Effector memory CD4-positive, alpha-beta T cell (primary cell): ENCODE measurements at places on chromosomes 12 and 14.
A peak's percentile ranks its signal among the peaks of the same experiment; 100 is the strongest.

DNA sequence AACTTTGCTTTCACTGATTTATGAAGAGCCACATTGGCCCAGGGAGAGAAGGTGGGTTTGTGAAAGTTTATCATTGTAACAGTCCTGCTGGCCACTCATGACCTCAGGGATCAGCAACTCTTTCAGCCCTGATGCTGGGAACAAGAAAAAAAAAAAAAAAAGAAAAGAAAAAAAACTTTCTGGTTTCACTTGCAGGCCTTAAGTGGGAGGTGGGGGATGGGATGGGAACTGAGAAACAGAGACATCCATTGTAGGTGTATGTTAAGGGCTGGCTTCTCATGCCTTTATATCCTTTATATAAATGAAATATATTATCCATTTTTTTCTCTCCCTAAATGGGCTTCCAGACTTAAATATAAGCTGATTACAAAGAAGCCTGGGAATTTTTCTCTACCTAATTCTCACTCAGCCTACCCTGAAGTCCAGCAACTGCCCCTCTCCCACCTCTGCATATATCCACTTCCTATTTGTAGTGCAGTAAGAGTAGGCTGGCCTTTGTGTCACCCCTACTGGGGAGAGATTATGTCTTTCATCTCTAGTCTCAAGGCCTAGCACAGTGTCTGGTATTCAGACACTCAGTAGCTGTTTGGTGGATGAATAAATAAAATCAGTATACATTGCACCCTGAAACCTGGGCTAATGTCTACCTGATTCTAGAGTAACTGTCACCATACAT lies 187.1 kb downstream of the KICS2 start:
- H3K27me3 ChIP-seq: no peaks in the 10 kb centered on the region
- H3K27ac ChIP-seq: no peak overlapping the region
- H3K36me3 ChIP-seq: no peaks in the 10 kb centered on the region
- no peak for DNase-seq

- no peaks in the 10 kb centered on the region for H3K36me3 ChIP-seq
- no peak for DNase-seq
- H3K27me3 ChIP-seq: no peaks in the 10 kb centered on the region
- H3K4me1 ChIP-seq: no peaks in the 10 kb centered on the region
- no peak overlapping the region for H3K27ac ChIP-seq
These were observed 841.1 kb downstream of the NRXN3 start for GRCh38 chr14:79011091-79011919.

GRCh38 chr14:22579236-22579635 lies 9.8 kb downstream of the DAD1 start:
- peaks cover 7% of the 10 kb centered on the region for H3K36me3 ChIP-seq
- H3K27ac ChIP-seq: no peak overlapping the region
- H3K4me1 ChIP-seq: peaks cover 6% of the 10 kb centered on the region
- no peaks in the 10 kb centered on the region for H3K27me3 ChIP-seq
- no peak overlapping the region for H3K4me3 ChIP-seq

DNA sequence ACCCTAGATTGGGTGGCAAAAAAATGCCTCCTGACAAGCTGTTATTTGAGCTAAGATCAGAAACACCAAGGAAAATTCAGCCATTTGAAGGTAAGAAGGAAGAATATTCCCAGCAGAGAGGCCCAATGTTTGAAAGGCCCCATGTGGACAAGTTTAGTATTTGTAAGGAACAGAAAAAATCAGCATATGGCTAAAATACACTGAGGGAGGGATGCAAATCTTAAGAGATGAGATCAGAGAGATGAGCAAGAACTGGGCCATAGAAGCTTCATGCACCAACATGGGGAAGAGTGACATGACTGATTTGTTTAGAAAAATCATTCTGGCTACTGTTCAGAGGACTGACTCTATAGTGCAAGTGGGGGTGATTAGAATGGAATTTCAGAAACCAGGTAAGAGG lies 496.8 kb upstream of the SOX5 start:
- no peak overlapping the region for H3K27ac ChIP-seq
- no peak for DNase-seq
- no peaks in the 10 kb centered on the region for H3K36me3 ChIP-seq
- no peaks in the 10 kb centered on the region for H3K4me1 ChIP-seq
- no peak overlapping the region for H3K4me3 ChIP-seq
- no peaks in the 10 kb centered on the region for H3K27me3 ChIP-seq

DNA sequence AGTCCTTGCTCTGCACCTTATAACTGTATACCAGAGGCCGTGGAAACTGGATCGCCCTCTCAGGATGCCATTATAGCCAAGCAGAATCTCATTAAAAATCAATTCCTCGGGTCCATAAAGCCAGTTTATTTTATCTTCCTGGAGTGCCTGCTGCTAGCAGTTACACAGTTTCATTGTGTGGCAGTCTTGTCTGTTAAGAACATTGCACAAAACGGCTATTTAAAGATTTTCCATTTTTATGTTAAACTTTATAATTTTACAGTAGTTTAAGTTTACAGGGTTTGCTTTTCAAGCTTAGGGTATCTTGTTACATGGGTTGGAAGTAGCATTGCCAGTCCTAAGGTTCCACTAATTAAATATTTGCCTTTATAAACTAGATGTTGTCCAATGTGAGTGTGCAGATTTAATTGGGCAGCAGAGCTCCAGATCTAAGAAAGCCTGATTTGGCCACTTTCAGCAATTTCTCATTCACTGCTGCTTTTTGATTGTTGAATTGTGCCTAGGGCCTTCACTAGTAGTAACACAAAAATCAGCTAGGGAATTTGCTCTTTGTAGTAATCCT lies 17.0 kb downstream of the TMEM30B start:
- no peaks in the 10 kb centered on the region for H3K4me1 ChIP-seq
- H3K27me3 ChIP-seq: no peaks in the 10 kb centered on the region
- H3K36me3 ChIP-seq: no peaks in the 10 kb centered on the region
- no peak overlapping the region for H3K4me3 ChIP-seq
- no peak for DNase-seq

- no peaks in the 10 kb centered on the region for H3K27me3 ChIP-seq
- peaks cover 41% of the 10 kb centered on the region for H3K4me1 ChIP-seq
- DNase-seq: no peak
- no peaks in the 10 kb centered on the region for H3K36me3 ChIP-seq
- no peak overlapping the region for H3K27ac ChIP-seq
- H3K4me3 ChIP-seq: no peak overlapping the region
These were observed 1128.4 kb downstream of the BCL11B start for GRCh38 chr14:98143566-98143965.

DNA sequence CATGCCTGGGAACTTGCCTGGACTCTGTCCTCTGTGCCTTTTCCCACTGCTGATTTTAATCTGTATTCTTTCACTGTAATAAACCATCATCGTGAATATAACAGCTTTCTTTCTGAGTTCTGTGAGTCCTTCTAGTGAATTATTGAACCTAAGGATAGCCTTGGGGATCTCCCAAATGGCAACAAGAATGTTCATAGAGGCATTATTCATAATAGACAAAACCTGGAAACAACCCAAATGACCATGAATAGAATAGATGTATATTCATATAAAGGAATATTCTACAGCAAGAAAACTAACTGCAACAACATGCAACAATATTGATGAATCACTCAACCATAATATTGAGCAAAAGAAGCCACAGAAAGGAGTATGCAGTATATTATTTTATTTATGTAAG lies 44.7 kb upstream of the CEP83 start:
- no peak overlapping the region for H3K4me3 ChIP-seq
- H3K36me3 ChIP-seq: no peaks in the 10 kb centered on the region
- no peaks in the 10 kb centered on the region for H3K27me3 ChIP-seq
- H3K27ac ChIP-seq: no peak overlapping the region

DNA sequence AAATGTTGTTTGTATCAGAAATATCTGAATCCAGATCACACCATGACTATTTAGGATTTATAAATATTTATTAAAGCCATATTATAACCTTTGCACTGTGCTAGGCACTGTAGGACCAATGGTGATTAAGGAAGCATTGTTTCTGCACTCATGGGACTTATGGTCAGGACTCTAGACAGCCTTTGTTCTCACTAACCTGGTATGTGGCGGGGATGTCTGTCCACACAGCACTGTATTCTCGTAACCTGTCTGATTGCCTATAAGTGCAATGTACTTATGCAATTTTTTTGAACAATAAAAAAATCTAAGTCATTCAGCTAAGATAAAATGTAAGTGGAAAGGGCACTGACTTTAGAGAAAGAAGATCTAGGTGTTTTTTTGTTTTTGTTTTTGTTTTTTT lies 6.7 kb upstream of the SSPN start:
- no peaks in the 10 kb centered on the region for H3K36me3 ChIP-seq
- no peaks in the 10 kb centered on the region for H3K4me1 ChIP-seq
- H3K27me3 ChIP-seq: no peaks in the 10 kb centered on the region
- no peak overlapping the region for H3K4me3 ChIP-seq
- no peak overlapping the region for H3K27ac ChIP-seq

- no peak overlapping the region for H3K4me3 ChIP-seq
- H3K27me3 ChIP-seq: no peaks in the 10 kb centered on the region
- H3K36me3 ChIP-seq: peaks cover 15% of the 10 kb centered on the region
- H3K27ac ChIP-seq: no peak overlapping the region
- DNase-seq: no peak
These were observed 1.1 kb downstream of the AVIL start for GRCh38 chr12:57817261-57817989.

- H3K27ac ChIP-seq: no peak overlapping the region
- H3K36me3 ChIP-seq: no peaks in the 10 kb centered on the region
- DNase-seq: no peak
- no peaks in the 10 kb centered on the region for H3K27me3 ChIP-seq
- no peak overlapping the region for H3K4me3 ChIP-seq
These were observed 163.2 kb downstream of the PTPRO start for GRCh38 chr12:15485466-15485865.

DNA sequence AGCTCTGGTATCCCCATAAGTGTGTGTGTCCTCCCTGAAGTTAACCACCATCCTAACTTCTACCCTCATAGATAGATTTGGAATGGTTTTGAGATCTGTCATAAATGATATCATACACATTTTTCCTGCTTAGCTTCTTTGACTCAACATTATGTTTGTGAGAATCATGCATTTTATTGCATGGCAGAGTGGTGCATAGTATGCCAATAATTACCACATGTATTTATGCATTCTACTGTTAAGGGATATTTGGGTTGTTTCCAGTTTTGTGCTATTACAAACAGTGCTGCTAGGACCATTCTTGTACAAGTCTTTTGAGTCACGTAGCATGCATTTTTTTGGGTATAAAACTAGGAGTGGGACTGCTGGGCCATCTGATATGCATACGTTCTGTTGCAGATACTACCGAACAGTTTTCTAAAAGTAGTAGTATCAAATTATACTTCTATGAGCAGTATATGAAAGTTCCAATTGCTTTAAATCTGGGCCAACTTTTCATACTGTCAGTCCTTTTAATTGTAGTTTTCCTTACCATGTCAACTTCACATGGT lies 13.4 kb downstream of the GRIP1 start:
- H3K27me3 ChIP-seq: peaks cover 2% of the 10 kb centered on the region
- no peaks in the 10 kb centered on the region for H3K4me1 ChIP-seq
- no peak overlapping the region for H3K4me3 ChIP-seq
- H3K36me3 ChIP-seq: no peaks in the 10 kb centered on the region

GRCh38 chr14:97180304-97181200 lies 383.4 kb downstream of the VRK1 start:
- H3K27me3 ChIP-seq: no peaks in the 10 kb centered on the region
- no peak overlapping the region for H3K4me3 ChIP-seq
- no peak overlapping the region for H3K27ac ChIP-seq
- no peaks in the 10 kb centered on the region for H3K36me3 ChIP-seq

- H3K27me3 ChIP-seq: no peaks in the 10 kb centered on the region
- no peak for DNase-seq
- H3K36me3 ChIP-seq: no peaks in the 10 kb centered on the region
- no peaks in the 10 kb centered on the region for H3K4me1 ChIP-seq
- H3K4me3 ChIP-seq: no peak overlapping the region
- no peak overlapping the region for H3K27ac ChIP-seq
These were observed 163.2 kb downstream of the DYRK2 start for GRCh38 chr12:67811437-67812361.

- peaks cover 4% of the 10 kb centered on the region for H3K4me1 ChIP-seq
- H3K27ac ChIP-seq: no peak overlapping the region
- DNase-seq: no peak
- H3K36me3 ChIP-seq: no peaks in the 10 kb centered on the region
These were observed 97.1 kb downstream of the TNFAIP2 start for GRCh38 chr14:103220134-103220981.

GRCh38 chr14:50447461-50447860 lies 50.8 kb upstream of the CDKL1 start:
- no peak for DNase-seq
- no peak overlapping the region for H3K4me3 ChIP-seq
- no peaks in the 10 kb centered on the region for H3K4me1 ChIP-seq
- peaks cover 33% of the 10 kb centered on the region for H3K36me3 ChIP-seq

GRCh38 chr12:86513226-86513625 lies 257.0 kb upstream of the MGAT4C start:
- H3K4me3 ChIP-seq: no peak overlapping the region
- no peaks in the 10 kb centered on the region for H3K36me3 ChIP-seq
- no peaks in the 10 kb centered on the region for H3K4me1 ChIP-seq
- no peak overlapping the region for H3K27ac ChIP-seq

GRCh38 chr12:29869946-29870345 lies 86.2 kb upstream of the TMTC1 start:
- no peak for DNase-seq
- H3K36me3 ChIP-seq: no peaks in the 10 kb centered on the region
- no peaks in the 10 kb centered on the region for H3K27me3 ChIP-seq
- no peaks in the 10 kb centered on the region for H3K4me1 ChIP-seq
- H3K27ac ChIP-seq: no peak overlapping the region

- H3K27ac ChIP-seq: no peak overlapping the region
- no peaks in the 10 kb centered on the region for H3K27me3 ChIP-seq
- H3K4me3 ChIP-seq: no peak overlapping the region
- DNase-seq: no peak
These were observed 160.8 kb upstream of the FAR2 start for GRCh38 chr12:28988325-28988704.

GRCh38 chr12:97006585-97006984 lies 99.5 kb downstream of the NEDD1 start:
- no peaks in the 10 kb centered on the region for H3K4me1 ChIP-seq
- H3K4me3 ChIP-seq: no peak overlapping the region
- H3K36me3 ChIP-seq: no peaks in the 10 kb centered on the region
- H3K27me3 ChIP-seq: no peaks in the 10 kb centered on the region
- no peak for DNase-seq
- H3K27ac ChIP-seq: no peak overlapping the region

- H3K27me3 ChIP-seq: no peaks in the 10 kb centered on the region
- H3K4me3 ChIP-seq: no peak overlapping the region
- H3K36me3 ChIP-seq: no peaks in the 10 kb centered on the region
- no peak for DNase-seq
- no peaks in the 10 kb centered on the region for H3K4me1 ChIP-seq
These were observed 21.4 kb upstream of the ADGRD1 start for GRCh38 chr12:130932061-130932930.

DNA sequence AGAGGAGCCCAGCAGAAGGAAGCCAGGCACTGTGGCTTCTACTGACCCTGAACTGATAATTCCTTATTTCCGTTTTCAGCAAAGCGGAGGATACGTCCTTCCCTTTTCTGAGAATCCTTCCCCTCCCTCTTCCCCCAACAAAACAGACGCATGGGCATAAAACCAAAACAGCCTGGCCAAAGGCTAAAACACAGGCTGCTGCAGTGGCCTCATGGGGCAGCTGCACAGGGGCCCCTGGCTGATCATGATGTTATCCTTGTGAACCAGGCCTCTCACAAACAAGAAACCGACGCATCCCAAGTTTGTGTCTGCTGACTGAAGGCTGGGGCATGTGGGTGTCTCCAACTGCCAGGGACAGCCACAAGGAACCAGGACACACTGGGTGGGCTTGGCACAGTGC lies 23.4 kb upstream of the STON2 start:
- DNase-seq: no peak
- H3K27ac ChIP-seq: no peak overlapping the region
- H3K36me3 ChIP-seq: no peaks in the 10 kb centered on the region
- H3K4me3 ChIP-seq: no peak overlapping the region

- no peaks in the 10 kb centered on the region for H3K36me3 ChIP-seq
- no peak within 1 kb of the TSS for H3K27ac ChIP-seq
- H3K4me3 ChIP-seq: peak within 1 kb of the TSS; percentile 59
- no peak for DNase-seq
These were observed at the start of gene CKB for GRCh38 chr14:103522649-103523574. Gene CKB (minus strand): TSS chr14:103522830. CDS start chr14:103522493, 337 bp downstream.
